Thymus (tissue), 14 donors: ENCODE measurements at places on chromosomes 3 and 15. TPM values are rescaled to one million over a fixed set of nuclear protein-coding genes. Genes with fewer than 3 reads are reported as not detected.

DNA sequence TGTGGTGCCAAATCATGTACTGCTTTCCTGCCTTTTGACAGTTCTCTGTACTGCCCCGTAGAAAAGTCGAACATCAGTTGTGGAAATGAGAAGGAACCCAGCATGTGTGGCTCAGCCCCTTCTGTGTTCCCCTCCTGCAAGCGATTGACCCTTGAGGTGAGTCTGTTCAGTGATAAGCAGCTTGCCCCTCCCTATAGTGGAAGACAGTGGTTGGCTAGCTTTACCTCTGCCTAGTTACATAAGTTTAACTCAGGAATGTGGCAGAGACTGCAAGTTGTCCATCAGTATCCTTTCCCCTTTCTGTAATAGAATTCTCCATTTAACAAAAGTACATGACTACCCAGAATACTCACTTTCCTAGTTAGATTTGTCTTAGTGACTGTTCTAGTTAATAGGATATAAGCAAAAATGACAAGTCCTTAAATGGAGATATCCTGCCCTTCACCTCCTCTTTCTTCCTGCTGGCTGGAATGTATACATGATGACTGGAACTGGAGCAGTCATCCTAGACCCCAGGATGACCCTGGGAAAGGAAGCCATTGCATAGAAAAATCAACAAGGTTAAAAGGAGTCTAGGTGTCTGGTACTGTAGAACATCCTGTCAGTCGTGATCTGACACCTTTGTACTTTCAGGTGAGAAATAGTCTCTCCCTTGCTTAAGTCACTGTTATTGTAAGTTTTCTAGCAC lies 10.6 kb downstream of the SETMAR start:
- peaks cover 14% of the 10 kb centered on the region for H3K36me3 ChIP-seq
- no peak overlapping the region for H3K27ac ChIP-seq
- no peaks in the 10 kb centered on the region for H3K27me3 ChIP-seq
- no peaks in the 10 kb centered on the region for H3K4me1 ChIP-seq
- no peak for DNase-seq

The ZPLD1 gene
- polyA plus RNA-seq, result 0.11 TPM

The SUSD5 gene
- 2.5 TPM for polyA plus RNA-seq

The SPSB4 gene
- polyA plus RNA-seq, result 0.30 TPM

DNA sequence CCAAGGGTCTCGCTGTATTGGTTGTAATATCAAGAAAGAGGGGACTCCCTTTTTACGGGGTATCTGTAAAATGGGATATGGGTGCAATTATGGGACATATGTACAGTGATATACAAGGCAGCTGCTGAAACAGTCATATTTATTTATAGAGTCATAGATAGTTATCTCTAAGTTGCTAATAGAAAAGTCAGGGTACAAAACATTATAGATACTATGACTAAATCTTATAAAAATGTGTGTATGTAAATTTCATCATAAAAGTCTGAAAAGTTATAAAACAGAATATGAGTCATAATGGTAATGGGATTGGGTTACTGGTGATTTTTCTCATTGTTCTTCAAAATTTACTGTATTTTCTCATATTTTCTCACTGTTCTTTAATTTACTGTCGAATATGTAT lies 344.9 kb upstream of the SLCO3A1 start:
- no peaks in the 10 kb centered on the region for H3K4me1 ChIP-seq
- H3K27ac ChIP-seq, result no peak overlapping the region
- no peaks in the 10 kb centered on the region for H3K36me3 ChIP-seq
- DNase-seq, result no peak

DNA sequence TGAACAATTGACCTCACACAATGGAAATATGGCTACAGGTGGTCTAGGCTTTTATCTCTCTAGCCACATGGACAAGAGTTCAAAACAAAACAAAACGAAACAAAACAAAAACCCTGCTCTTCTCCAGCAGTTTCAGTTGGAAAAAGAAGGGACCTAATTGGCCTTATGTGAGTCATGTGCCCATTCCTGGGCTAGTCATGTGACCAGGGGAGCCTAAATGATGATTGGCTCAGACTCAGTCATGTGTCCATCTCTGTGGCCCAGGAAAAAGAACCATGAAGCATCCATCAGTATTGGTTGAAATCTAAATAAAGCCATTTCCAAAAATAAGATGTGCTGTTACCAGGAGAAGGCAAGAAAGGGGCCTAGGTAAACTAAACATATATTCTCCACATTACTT lies 96.8 kb downstream of the ANXA2 start:
- H3K4me1 ChIP-seq, result no peaks in the 10 kb centered on the region
- no peak for DNase-seq
- no peaks in the 10 kb centered on the region for H3K36me3 ChIP-seq
- no peak overlapping the region for H3K27ac ChIP-seq
- H3K4me3 ChIP-seq, result no peak overlapping the region

The LHFPL4 gene
- 0.05 TPM for polyA plus RNA-seq
